Epithelial cell of umbilical artery (primary cell): ENCODE measurements at places on chromosomes 4 and X. TPM values are rescaled to one million over a fixed set of nuclear protein-coding genes. Genes with fewer than 3 reads are reported as not detected.

MAGEA4 gene
- not detected in 2 replicates for total RNA-seq

FRAS1 gene
- 3.9 and 9.9 TPM in 2 replicates for total RNA-seq

BEX3 gene
- total RNA-seq, result 319 and 348 TPM in 2 replicates

STOX2 gene
- total RNA-seq, result under 0.01 TPM in 2 replicates

MAGIX gene
- 0.65 and 1.7 TPM in 2 replicates for total RNA-seq
